RWPE1 (cell line): ENCODE measurements at places on chromosomes 13 and 19.
A peak's percentile ranks its signal among the peaks of the same experiment; 100 is the strongest.

GRCh38 chr13:50732712-50733111, 110.8 kb downstream of the DLEU7 start:
- DNase-seq = no peak

DNA sequence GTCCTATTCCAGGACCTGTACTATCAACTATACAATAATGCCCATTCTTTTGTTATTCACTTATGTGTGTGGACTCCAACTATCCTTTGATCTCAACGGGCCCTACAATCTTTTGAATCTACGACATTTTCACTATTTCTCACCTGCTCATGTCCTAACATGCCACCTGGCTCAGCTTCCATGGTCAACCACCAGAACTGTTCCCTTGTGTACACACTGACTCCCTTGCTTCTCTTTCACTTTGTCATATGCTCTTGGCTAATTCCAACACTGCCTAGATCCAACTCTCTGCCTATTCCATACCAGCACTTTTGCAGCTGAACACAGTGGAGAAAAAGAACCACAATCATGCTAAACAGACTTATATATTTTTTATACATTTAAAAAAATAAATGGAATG, 53.1 kb downstream of the MICU2 start:
- DNase-seq = peak; percentile 17

GRCh38 chr19:1734321-1734966, 18.9 kb upstream of the ONECUT3 start:
- DNase-seq = no peak

- peak; percentile 87 for DNase-seq
These were observed 811 bp upstream of the PRMT1 start for GRCh38 chr19:49676136-49676783.

GRCh38 chr13:21986602-21987001, 315.7 kb downstream of the FGF9 start:
- DNase-seq = no peak

DNA sequence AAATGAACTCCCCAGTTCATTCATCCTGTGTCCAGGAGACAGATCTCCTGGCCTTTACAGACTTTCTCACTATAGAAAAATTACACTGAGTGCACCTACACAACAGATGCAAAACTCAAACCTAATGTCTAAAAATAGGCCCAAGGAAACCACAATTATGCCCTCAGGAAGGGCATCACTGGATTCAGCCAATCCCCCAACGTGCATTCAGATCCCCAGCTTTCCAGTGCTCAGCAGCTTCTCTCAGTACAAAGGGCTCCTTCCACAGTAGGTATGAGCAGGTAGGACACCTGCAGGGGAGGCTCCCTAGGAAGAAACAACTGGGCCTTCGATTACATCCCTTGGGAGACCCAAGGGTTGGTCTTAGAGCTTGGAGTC, 2.1 kb downstream of the ZNF709 start:
- no peak for DNase-seq

- no peak for DNase-seq
These were observed at the start of gene MYPOP for GRCh38 chr19:45901912-45902650. MYPOP (minus strand) TSS chr19:45902613; CDS start chr19:45901773, 840 bp downstream.

DNA sequence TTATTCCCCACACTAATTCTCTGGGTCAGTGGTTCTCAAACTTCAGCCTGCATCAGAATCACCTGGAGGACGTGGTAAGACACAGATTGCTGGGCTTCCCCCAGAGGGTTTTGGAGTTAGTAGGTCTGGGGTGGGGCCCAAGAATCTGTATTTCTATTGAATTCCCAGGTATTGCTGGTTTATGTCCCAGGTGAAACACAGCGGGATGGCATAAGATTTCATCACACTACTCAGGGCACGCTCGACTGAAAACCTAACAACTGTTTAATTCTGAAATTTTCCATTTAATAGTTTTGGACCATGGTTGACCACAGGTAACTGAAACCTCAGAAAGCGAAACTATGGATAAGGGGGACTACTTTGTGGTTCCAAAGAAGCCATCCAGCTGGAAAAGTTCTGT, 6.5 kb downstream of the MLNR start:
- no peak for DNase-seq

GRCh38 chr13:45928176-45928575, 76.6 kb upstream of the SIAH3 start:
- DNase-seq = no peak

DNA sequence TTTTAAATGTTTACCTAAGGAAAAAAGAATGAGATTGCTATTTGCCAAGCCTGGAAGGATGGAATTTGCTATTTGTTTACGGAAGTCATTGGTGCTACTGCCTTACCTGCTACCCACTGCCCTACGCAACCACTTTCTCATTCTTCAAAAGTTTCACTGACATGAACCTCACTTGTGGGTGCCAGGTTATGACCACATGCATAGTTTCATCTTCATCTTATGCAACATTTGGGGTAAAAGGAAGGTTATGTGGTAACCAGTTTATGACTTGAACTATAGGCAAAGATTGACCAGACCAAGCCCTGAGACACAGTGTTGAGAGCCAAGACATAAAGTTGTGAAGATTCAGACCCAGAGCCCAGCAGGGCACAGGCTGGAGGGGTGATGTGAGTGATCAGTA, 142.5 kb downstream of the LACC1 start:
- DNase-seq = no peak

- no peak for DNase-seq
These were observed 36.5 kb upstream of the HMGB1 start for GRCh38 chr13:30502237-30502636.

DNA sequence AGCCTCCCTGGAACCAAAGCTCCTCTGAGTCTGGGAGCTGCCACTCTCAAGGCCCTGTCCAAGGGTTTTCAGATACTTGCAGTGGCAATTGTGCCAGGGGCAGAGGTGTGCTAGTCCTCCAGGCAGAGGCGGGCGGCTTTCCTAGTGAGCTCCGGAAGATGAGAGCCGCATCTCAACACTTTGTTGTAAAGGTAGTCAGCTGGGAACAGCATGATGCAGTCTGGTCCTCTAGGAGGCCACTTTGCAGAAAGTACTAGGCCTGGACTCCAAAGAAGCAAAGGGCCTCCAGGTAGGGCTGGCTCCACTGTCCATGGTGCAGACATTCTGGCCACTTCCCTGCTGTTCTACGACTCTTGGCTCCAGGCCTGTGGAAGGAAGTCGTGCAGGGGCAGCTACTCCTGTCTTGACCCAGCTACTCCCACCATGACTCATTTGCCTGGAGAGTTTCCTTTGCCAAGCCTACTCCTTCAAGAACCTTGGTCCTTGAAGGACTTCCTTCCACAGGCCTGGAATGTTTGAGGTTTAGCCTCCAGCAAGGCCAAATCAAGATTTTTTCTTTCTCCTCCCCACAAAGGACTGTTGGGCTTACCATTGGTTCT, 9.9 kb upstream of the ZNF536 start:
- DNase-seq = no peak

- DNase-seq = no peak
These were observed 88.8 kb downstream of the FNDC3A start for GRCh38 chr13:49064476-49064875.

- DNase-seq = peak; percentile 52
These were observed 9.8 kb downstream of the PARP4 start for GRCh38 chr13:24502533-24503378.

DNA sequence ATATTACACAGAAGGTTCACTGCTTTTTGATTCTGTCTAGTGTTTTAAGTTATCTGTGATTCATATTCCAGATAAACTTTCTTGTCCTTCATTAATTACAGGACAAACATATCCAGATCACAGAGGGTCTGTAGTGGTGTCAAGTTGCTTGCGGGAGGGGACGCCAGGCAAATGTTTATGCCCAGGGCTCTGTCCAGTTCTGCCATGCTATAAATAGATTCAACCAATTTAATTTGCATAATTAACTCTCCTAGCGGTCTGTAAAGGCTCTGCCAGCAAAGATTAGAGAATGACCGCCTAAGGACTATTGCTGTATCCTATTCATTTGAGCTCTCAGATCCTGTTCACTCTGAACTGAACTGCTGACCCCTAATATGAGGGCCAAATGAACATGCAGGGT, 59.7 kb upstream of the TRPC4 start:
- DNase-seq = no peak

GRCh38 chr19:1103132-1103707, 574 bp upstream of the GPX4 start:
- DNase-seq = no peak

DNA sequence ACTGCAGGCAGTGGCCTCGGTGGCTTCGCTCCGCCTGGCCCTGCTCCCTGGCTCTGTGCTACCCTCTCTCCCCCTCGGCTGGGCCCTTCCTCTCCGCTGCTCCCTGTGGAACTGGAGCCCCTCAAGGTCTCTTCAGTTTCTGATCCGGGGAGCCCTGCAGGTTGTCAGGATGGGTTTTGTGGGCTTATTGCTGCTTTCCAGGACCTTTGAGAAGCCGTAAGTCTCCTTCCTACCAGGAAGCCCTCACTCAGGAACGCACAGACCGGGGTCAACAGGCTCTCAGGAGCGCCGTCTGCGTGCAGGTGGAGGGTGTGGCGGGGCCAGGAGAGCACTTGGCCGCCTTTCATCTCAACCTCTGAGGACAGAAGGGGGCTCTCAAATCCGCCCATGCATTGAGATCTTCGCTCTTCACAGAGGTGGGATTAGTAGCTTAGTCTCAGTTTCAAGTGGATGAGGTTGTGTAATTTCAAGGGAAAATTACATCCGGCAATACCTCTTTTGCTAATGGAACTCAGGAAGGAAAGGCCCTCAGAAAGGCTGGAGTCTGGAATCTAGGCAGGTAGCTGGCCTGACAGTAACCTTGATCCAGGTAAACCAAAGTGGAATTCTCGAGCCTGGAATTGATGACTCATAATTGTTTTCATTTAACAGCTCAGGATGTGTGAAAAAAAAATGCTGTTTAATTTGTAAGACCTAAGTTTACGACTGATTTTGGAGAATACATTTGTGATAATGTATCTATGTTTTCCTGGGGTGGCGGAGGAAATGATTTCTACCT, 102.0 kb downstream of the ATP11A start:
- DNase-seq = no peak

GRCh38 chr19:57171551-57172081, 4.3 kb upstream of the DUXA start:
- DNase-seq = peak; percentile 7

GRCh38 chr19:6518145-6518911, 12.5 kb upstream of the TNFSF9 start:
- no peak for DNase-seq

GRCh38 chr13:109026266-109026665, 396.9 kb downstream of the MYO16 start:
- DNase-seq = no peak

DNA sequence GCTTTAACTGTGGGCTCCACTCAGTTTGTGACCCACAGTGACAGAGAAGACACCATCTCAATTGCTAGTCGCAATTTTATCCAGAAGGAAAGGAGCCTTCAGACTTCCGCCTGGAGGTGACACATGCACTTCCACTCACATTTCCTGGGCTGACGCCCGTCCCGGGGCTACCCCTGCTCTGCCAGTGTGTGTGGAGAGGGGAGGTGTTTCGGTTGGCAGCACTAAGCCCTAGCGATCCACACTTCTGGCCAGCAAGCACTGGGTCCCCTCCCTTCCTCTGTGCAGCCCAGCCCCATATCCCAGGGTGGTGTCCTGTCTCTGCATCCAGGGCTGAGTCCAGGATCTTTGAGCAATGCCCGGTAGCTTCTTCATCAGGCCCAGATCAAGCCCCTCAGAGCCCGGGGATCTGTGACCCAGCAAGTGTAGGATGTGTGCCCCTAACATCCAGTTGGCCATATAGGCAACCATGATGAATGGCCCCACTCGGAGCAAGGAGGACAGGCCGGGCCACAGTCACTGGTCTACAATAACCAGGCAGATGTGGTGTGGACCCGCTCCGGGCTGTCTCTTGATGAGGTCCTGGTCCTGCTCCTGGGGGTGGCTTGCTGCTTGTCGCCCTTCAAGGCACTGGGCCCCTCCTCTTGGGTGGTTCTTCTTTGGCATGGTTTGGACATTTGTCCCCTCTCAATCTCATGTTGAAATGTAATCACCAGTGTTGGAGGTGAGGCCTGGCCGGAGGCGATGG, 141.9 kb upstream of the SPACA7 start:
- no peak for DNase-seq

- DNase-seq = no peak
These were observed 155.0 kb downstream of the POSTN start for GRCh38 chr13:37443538-37443937.

GRCh38 chr13:28286263-28286662, 147.9 kb downstream of the PAN3 start:
- DNase-seq = no peak

- no peak for DNase-seq
These were observed 560 bp downstream of the NDUFA7 start for GRCh38 chr19:8320564-8321066.

- no peak for DNase-seq
These were observed 1065.8 kb upstream of the MIR17HG start for GRCh38 chr13:90281709-90282108.

DNA sequence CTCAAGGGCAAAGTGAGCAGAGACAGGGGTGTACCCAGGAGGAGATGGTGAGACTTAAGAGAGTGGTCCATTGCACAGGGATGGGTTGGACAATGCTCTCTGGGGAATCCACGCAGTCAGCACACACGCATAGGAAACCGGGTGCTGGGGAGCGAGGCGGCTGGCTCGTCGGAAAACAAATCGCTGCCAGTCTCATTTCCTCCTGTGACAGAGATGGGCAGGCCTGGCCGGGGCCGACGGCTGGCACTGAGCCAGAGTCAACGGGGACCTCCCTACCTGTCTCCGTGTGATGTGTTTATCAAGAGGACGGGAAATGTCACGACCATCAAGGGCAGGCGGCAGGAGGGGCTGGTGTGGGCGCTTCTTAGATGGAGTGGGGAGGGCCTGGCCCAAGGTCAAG, 27.3 kb downstream of the PTPRS start:
- DNase-seq = no peak

- DNase-seq = no peak
These were observed 40.6 kb downstream of the DPF1 start for GRCh38 chr19:38183251-38183897.

GRCh38 chr19:7862413-7862951, 11.7 kb downstream of the PRR36 start:
- peak; percentile 80 for DNase-seq

GRCh38 chr13:75774176-75774575, 138.0 kb downstream of the LMO7 start:
- DNase-seq = no peak

DNA sequence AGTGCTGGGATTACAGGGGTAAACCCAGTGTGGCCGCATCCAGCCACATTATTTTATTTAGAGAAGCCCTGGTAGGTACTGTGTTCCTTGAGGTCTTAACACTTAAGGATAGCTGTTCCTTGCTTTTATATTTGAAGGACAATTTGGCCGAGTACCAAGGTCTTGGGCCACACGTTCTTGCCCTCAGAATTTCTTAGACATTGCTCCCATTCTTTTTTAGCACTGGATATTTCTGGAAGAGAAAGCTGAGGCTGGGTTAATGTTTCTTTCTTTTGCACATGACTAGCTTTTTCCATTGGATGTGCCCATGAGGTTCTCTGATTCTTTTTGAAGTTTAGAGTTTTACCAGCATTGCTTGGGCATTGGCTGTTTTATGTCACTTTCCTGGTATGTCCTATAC, 5.5 kb upstream of the RNF113B start:
- no peak for DNase-seq

DNA sequence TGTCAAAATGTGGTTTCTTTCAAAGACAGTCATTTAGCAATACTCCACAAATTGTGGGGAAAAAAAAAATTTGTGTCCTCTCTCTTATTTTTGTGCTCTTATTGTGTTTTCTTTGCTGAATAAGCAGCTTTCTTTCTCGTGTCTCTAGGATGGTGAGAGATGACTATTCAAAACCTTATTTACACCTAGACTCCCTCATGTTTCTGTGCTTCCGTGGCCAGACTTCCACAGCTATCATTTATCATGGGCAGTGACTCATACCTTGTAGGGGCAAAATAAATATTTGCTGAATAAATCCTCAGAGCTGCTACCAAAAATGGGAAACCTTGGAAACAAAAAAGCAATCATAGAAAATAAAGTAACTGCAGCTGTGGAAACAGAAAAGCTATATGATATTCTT, 204.9 kb upstream of the MIR17HG start:
- peak; percentile 8 for DNase-seq
